ENCODE measurements at places on chromosomes 3 and 15.
A peak's percentile ranks its signal among the peaks of the same experiment; 100 is the strongest.

DNA sequence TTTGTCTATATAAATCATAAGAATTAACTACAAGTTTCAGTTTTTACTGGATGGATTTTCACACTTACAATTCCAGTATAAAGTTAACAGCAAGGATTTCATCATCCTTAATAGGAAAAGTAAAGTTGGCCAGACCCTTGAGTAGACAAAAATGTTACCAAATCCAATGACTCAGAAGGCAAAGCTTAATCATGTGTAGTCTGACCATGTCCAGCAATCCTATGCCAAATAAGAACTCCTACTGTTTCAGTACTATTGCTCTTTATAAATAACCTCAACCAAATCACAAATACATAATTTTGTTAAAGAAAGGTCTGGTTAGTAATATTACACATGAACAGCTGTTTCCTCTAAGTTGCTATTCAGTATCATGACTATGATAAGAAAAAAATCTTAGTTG, 35.0 kb downstream of the PLOD2 start:
- peak; percentile 90 for DNase-seq

DNA sequence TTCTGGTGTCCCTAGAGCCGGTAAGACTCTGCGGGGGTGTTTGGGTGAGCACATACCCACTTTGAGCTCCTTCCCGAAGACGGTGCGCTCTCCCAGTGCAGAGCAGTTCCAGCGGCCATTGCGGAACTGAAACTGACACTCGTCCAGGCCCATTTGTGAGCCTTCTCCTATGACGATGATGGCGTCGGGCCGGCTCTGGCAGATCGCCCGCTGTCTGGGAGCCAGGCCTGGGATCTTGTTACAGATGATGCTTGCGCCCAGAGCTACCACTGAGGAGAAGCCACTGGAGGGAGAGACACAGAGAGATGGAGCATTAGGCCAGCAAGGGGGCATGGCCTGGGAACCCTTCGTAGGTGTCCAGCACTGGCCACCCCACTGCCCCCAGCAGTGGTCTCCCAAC, 5.0 kb downstream of the WNT7A start:
- no peak for DNase-seq

DNA sequence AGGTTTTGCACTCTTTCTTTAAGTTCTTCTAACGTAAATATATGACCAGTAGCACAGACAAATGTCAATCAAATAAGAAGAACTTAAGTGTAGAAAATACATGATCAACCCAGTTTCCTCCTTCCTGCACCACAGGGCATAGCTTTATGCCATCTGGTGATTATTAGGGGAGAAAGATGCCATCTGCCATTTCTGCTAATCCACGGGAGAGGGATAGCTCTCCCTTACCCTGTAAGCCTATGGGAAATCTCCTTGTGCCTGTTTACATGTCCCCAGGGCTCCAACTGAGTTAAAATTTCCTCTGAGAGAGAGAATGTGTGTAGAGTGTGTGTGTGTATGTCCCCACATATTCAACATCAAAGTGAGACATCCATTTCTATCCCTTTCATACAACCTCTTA, 135.9 kb downstream of the RSL24D1 start:
- DNase-seq, result no peak

DNA sequence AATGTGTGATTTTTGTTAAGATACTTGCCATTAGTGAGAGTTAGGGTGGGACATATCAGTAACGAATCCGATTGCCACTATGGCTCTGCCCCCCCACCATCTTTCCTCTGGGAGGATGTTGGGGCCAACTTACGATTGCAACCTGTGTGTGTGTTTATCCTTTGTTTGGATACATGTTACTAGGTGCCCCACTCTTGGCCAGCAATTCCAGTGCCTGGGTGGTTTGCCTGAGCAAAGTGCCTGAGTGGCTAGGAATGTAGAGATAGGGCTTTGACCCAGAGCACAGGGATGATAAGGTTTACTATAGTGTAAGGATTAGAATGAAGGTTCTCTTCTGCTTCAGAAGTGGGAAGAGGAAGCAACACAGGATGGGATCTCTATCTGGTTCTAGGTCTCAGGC, 231.8 kb downstream of the TP63 start:
- DNase-seq, result peak; percentile 63

GRCh38 chr15:101455291-101456025, 34.0 kb downstream of the PCSK6 start:
- DNase-seq, result peak; percentile 30

DNA sequence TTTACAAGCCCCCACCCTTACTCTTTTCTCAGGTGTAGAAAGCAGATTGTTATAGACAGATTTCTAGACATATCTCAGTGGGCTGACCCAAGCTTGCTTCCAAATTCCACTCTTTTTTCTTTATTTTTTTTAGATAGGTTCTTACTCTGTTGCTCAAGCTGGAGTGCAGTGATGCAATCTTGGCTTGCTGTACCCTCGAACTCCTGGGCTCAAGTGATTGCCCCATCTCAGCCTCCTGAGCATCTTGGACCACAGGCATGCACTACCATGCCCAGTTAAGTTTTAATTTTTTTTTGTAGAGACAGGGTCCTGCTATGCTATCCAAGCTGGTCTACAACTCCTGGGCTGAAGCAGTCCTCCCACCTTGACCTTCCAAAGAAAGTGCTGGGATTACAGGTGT, 53.5 kb upstream of the ADAMTS9 start:
- DNase-seq, result peak; percentile 67

DNA sequence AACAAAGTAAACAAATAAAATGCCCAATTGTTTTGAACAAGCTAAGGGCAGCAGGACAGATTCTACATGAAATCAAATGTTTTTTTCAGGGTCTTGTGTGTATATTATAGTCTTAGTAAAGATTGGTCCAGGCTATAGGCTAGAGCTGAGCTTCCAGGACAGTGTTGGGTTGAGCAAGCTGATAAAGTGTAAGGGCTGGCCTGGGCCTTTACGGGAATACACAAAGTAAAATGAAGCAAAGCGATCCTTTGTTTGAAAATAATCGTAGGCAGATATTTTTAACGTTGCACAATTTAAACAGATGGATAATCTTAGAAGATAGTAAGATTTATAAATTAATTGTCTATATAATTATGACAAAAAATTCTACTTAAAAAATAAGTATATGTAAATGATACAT, 1204.6 kb downstream of the OTOL1 start:
- no peak for DNase-seq

DNA sequence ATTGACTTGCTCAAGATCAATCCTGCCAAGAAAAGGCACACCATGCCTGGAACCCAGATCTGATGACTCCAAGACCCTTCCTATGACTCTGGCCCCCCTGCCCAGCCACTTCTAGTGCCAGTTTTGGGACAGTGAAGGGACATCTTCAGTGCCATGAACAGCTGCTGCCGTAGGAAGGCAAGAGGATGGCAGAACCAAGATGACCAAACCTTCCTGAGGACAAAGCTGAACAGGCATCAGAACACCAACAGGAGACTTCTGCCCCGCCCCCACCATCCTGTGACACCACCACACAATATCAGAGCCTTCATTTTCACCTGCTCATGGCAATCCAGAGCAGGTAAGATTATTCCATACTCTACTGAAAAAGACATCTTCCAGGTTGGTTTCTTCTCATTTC, 33.0 kb downstream of the ZNF445 start:
- no peak for DNase-seq

- no peak for DNase-seq
Measured at GRCh38 chr15:39255760-39256159, 325.1 kb upstream of the THBS1 start.

GRCh38 chr3:171219258-171219657, 192.7 kb upstream of the SLC2A2 start:
- no peak for DNase-seq

DNA sequence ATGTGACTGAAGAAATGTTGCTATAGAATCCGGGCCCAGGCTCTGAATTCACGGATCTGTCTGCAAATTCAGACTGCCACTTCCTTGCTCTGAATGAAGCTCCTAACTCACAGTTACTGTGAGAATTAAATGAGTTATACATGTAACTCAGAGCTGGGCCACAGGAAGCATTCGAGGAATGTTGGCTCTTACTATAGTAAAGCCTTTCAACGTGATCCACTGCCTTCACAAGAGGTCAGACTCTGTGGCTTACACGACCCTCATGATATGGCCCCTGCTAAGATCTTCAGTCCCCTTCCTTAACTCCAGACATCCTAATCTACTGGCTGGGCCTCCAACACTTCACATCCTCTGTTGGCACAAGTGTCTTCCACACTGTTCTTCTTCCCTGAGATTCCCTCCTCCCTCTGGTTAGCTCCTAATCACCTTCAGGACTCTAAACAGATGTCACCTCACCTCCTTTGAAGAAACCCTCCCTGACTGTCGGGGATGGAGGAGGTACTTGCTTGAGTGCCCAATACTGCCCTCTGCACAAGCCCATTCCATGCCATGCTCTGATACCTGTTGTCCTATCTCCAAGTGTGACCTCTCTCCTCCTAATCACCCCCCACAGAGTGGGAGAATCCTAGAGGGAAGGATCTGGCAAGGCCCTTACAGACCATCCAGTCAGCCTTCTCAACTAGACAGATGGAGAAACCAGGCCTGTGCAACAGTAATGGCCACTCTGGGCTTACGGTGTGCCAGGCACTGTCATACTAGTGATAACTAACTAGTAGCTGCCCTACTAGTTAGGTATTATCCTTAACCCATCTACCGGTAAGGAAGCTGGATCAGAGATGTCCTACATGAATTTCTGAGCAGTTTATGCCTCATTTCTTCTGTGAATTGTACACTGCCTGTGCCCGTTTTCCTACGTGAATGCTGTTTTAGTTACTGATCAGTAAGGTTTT, 1.3 kb downstream of the ACTR8 start:
- peak; percentile 18 for DNase-seq

GRCh38 chr3:191901741-191902140, 440.8 kb downstream of the PYDC2 start:
- DNase-seq, result no peak

GRCh38 chr3:69490971-69491370, 105.1 kb upstream of the FRMD4B start:
- no peak for DNase-seq

DNA sequence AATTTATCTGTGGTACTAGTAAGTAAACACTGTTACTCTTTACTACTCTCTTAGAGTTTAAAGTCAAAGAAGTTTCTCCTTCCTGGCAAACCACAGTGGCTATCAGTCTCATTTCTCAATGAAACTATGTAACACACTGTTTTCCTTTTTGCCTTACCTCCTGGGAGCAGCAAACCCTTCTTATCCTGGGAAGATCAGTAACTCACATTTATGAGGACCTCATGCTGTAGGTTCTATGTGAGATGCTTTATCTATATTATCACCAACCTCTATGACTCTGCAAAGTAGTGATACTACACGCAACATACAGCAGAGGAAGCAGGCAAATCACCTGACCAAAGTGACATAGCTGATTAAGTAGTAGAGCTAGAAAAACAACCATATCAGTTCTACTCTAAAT, 35.3 kb downstream of the PBRM1 start:
- DNase-seq, result no peak

DNA sequence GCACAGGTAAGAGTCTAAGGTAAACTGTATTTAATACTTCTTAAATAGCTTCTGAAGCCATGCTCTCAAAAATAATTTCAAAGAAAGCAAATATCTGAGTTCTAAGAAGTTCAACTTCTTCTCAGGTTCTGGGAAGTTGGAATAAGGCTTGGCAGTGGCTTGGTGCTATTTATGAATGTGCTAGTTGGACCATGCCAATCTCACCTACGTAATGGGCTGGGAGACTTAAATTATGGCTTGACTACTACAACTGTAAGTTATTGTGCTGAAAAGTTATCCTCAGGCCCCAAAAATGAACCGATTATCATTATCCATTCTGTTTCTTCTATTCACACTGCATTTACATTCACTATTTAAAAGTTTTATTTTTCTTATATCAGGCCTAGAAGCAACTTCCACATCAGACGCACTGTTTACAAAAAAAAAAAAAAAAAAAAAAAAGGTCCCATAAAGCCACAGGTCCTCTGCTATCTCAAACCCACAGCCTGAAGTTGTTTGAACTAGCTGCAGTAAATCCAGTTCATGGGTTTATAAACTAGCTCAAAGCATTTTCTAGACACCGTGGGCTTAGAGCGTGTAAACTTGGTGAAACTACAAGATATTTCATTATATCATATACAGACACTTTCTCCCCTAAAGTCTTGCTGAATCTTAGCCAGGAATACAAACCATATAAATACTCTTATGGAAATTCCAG, 3.4 kb downstream of the LRIG1 start:
- DNase-seq, result no peak

GRCh38 chr15:101660005-101660404, 7.8 kb upstream of the TM2D3 start:
- no peak for DNase-seq

DNA sequence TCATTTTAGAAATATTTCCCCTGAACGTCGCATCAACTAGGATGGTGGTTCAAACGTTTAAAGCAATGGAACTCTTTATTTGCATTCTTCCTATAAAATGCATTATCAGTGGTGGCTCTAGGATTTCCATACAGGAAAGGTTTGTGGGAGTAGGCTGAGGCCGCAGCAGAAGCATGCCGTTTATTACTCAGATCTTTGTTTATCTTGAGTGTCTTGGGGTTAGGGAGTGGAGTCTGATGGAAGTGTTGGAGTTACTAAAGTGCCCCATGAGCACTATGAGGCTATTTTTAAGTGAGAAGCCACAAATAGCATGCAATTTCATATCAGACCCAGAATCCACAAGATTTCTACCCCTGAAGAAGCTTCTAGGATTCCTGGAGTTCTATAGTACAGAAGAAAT, 26.2 kb downstream of the ATOSA start:
- peak; percentile 45 for DNase-seq

GRCh38 chr3:143277531-143277930, 158.0 kb downstream of the CHST2 start:
- DNase-seq, result no peak

DNA sequence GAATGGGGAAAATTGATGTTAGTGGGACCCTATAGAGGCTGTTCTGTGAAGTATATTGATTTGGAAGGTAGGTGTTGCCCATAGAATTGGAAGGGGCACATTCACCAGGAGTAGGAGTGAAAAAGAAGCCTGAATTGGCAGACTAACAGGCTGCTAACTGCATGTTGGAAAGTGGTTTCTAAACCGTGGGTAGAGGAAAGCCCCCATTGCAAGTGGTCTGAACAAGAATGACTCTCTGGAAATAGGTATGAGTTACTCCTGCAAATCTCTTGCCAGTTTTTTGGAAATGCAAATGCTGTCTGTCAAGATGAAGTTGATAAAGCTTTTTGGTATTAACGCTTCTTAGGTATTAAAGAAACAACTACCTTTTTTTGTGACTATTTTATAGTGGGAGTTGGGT, 3.5 kb downstream of the UBE2E1 start:
- DNase-seq, result no peak

DNA sequence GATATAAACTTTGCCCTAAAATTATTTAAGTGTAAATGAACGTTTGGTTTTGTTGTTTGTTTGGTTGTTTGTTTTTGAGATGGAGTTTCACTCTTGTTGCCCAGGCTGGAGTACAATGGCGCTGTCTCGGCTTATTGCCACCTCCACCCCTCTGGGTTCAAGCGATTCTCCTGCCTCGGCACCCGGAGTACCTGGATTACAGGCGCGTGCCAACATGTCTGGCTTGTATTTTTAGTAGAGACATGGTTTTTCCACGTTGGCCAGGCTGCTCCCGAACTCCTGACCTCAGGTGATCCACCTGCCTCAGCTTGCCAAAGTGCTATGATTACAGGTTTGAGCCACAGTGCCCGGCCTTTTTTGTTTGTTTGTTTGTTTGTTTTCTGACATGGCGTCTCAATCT, 87.9 kb upstream of the CHD2 start:
- DNase-seq, result no peak
